ENCODE measurements at places on chromosomes 6 and 20. TPM values are rescaled to one million over a fixed set of nuclear protein-coding genes. Genes with fewer than 3 reads are reported as not detected.

The CTSA gene
- 489 TPM for polyA plus RNA-seq

The TRIM31 gene
- not detected for polyA plus RNA-seq

DNA sequence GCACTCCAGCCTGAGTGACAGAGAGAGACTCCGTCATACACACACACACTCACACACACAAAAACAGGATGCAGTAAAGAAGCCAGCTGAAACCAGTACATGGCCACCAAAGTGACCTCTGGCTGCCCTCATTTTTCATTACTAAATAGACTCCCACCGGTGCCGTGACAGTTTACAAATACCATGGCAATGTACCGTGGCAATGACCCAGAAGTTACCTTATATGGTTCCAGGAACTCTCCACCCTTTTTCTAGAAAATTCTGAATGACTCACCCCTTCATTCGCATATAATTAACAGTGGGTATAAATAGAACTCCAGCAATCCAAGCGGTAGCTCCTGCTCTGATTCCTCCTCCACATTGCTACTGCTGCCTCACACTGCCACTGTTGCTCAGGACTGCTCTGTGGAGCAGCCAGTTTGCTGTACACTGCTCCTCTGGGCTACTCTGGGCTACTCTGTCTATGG, 57.7 kb downstream of the SNX5 start:
- H3K27ac ChIP-seq = no peak overlapping the region
- H3K36me3 ChIP-seq = no peaks in the 10 kb centered on the region
- H3K27me3 ChIP-seq = no peaks in the 10 kb centered on the region
- H3K4me1 ChIP-seq = peaks cover 1% of the 10 kb centered on the region

- no peak for DNase-seq
- H3K4me3 ChIP-seq = no peak overlapping the region
- peaks cover 83% of the 10 kb centered on the region for H3K4me1 ChIP-seq
- no peak overlapping the region for H3K27ac ChIP-seq
- no peaks in the 10 kb centered on the region for H3K27me3 ChIP-seq
Observed at GRCh38 chr6:20408851-20409250, 7.2 kb downstream of the E2F3 start.

DNA sequence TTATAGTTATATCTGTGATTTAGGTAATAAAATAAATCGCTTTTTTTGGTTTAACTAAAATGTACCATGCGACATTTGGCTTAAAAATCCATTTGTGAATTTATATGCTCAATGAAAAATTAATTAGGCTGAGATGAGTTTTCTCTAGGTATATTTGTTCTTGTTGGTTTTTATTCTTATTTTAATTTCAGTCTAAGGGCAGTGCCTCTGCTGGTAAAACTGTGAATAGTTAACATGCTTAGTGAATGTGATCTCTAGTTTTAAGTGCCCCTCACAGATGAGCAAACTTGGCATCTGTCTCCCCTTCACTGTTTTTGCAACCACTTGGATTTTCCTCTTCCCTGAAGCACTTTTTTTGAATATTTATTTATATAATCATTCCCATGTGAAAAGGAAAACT, 822.7 kb downstream of the GRIK2 start:
- H3K4me3 ChIP-seq = no peak overlapping the region
- H3K36me3 ChIP-seq = no peaks in the 10 kb centered on the region
- no peaks in the 10 kb centered on the region for H3K27me3 ChIP-seq
- H3K27ac ChIP-seq = no peak overlapping the region
- no peak for DNase-seq

- H3K4me3 ChIP-seq = no peak overlapping the region
- no peaks in the 10 kb centered on the region for H3K36me3 ChIP-seq
- no peak for DNase-seq
Observed at GRCh38 chr20:50759678-50760077, 28.3 kb downstream of the PARD6B start.

- H3K27ac ChIP-seq = no peak overlapping the region
- no peaks in the 10 kb centered on the region for H3K4me1 ChIP-seq
- no peak for DNase-seq
- H3K4me3 ChIP-seq = no peak overlapping the region
- H3K27me3 ChIP-seq = no peaks in the 10 kb centered on the region
Observed at GRCh38 chr20:18662279-18663040, 74.6 kb downstream of the DTD1 start.

DNA sequence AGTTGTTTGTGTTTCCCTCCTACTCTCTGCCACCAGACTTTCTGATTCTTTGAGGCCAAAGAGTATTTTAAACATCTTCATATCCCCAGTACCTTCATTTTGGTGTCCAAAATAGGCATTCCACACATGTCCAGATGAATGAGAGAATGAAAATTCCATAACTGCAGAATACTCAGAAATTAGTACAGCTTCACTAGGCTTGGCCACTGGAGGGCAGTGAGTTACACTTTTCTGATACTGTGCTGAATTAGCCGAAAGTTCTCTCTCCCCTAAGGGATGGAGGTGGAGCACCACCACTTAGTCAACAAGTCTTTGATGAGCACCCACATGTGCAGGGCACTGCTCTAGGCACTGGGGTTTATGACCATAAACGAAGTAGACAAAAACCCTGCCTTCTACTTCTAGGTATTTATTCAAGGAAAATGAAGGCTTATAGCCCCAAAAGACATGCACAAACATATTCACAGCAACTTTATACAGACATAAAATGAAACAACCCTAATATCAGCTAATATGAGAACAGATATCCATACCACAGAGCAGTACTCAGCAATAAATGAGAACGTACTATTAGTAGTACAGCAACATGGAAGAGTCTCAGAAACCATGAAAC, 46.1 kb upstream of the TMEM217 start:
- peaks cover 11% of the 10 kb centered on the region for H3K36me3 ChIP-seq
- peaks cover 10% of the 10 kb centered on the region for H3K4me1 ChIP-seq
- H3K27me3 ChIP-seq = no peaks in the 10 kb centered on the region
- peak overlapping the region; percentile 32 for H3K27ac ChIP-seq
- DNase-seq = no peak

The CFAP206 gene
- not detected for polyA plus RNA-seq

- no peaks in the 10 kb centered on the region for H3K36me3 ChIP-seq
- no peak overlapping the region for H3K27ac ChIP-seq
- H3K27me3 ChIP-seq = peaks cover 11% of the 10 kb centered on the region
- no peak for DNase-seq
- no peak overlapping the region for H3K4me3 ChIP-seq
Observed at GRCh38 chr6:138569970-138570724, 70.9 kb upstream of the NHSL1 start.

The ADGRF1 gene
- polyA plus RNA-seq = 0.03 TPM

The DPPA5 gene
- polyA plus RNA-seq = not detected

DNA sequence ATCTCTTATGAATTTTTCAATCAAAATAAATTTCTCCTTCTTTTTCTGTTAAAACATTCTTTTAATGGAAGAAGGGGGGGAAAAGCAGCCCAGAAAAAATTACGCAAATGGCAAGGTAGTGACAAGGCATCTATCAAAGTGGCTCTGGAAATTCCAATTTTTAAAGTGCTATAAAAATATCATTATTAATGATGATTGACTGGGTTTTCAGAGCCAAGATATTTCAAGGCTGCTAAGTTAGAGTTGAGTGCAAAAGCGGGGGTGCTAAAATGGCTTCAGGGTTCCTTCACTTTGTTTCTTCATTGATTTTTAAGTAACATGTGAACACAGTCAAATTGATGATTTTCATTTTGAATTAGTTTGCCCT, 171.6 kb upstream of the CITED2 start:
- no peak overlapping the region for H3K27ac ChIP-seq
- DNase-seq = no peak
- no peaks in the 10 kb centered on the region for H3K27me3 ChIP-seq

GRCh38 chr6:149614337-149614736, 34.2 kb downstream of the KATNA1 start:
- H3K4me3 ChIP-seq = no peak overlapping the region
- no peaks in the 10 kb centered on the region for H3K27me3 ChIP-seq
- H3K4me1 ChIP-seq = no peaks in the 10 kb centered on the region

DNA sequence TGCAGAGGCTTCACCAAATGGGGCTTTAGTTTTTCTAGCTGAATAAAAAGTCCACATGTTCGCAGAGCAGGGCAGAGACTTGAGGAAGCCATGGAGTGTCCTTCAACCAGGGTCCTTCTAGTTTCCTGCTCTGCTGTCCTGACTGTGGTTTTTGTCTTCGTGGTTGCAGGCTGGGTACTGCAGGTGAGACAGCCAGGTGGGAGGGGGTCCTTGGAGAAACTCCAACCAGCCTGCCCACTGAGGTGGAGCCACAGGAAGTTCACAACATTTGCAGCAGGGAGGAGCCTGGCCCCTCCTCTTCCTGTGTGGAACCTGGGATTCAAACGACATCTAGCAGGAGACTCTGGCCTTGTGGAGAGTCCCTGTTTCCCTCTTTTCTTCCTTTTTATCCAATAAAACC, 68.8 kb upstream of the MYLIP start:
- DNase-seq = no peak
- H3K27ac ChIP-seq = no peak overlapping the region
- no peaks in the 10 kb centered on the region for H3K36me3 ChIP-seq
- no peaks in the 10 kb centered on the region for H3K4me1 ChIP-seq
- no peak overlapping the region for H3K4me3 ChIP-seq

- no peaks in the 10 kb centered on the region for H3K4me1 ChIP-seq
- no peak for DNase-seq
- H3K27ac ChIP-seq = no peak overlapping the region
- no peaks in the 10 kb centered on the region for H3K36me3 ChIP-seq
- no peaks in the 10 kb centered on the region for H3K27me3 ChIP-seq
Observed at GRCh38 chr6:170067181-170067641, 223.7 kb downstream of the DLL1 start.

GRCh38 chr20:57109571-57109953, 156.9 kb downstream of the BMP7 start:
- H3K27ac ChIP-seq = no peak overlapping the region
- no peak overlapping the region for H3K4me3 ChIP-seq
- no peaks in the 10 kb centered on the region for H3K4me1 ChIP-seq
- no peaks in the 10 kb centered on the region for H3K36me3 ChIP-seq
- no peak for DNase-seq

DNA sequence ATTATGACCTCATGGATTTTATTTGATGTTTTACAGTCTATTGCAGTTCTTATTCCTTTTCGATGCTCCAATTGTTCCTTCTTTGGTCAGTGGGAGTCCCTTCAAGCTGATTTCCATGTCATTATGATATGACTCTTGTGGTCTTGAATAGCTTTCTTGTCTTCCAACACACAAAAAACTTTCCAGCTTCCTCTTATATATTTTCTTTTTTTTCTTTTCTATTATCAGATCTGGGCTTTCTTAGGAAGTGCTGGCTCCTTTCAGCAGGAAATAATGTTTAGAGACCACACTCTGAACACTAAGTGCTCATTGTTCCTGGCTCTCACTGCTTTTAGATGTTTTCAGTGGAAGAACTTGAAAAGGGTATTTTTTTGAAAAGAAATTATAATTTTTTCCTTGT, 3.1 kb upstream of the SLC17A1 start:
- no peaks in the 10 kb centered on the region for H3K4me1 ChIP-seq
- no peaks in the 10 kb centered on the region for H3K36me3 ChIP-seq
- DNase-seq = no peak
- no peaks in the 10 kb centered on the region for H3K27me3 ChIP-seq
- no peak overlapping the region for H3K27ac ChIP-seq

- no peak within 1 kb of the TSS for H3K4me3 ChIP-seq
- H3K27me3 ChIP-seq = peaks cover 41% of the 10 kb centered on the region
- H3K4me1 ChIP-seq = no peaks in the 10 kb centered on the region
- no peaks in the 10 kb centered on the region for H3K36me3 ChIP-seq
- no peak for DNase-seq
Observed at GRCh38 chr6:151239603-151240035, at the start of gene AKAP12. AKAP12 (plus strand) TSS chr6:151239967; CDS start chr6:151240563, 596 bp downstream.

GRCh38 chr6:44806656-44807055, 419.1 kb downstream of the CDC5L start:
- H3K4me1 ChIP-seq = peaks cover 11% of the 10 kb centered on the region
- no peak overlapping the region for H3K27ac ChIP-seq
- no peaks in the 10 kb centered on the region for H3K36me3 ChIP-seq
- DNase-seq = no peak
- no peaks in the 10 kb centered on the region for H3K27me3 ChIP-seq

DNA sequence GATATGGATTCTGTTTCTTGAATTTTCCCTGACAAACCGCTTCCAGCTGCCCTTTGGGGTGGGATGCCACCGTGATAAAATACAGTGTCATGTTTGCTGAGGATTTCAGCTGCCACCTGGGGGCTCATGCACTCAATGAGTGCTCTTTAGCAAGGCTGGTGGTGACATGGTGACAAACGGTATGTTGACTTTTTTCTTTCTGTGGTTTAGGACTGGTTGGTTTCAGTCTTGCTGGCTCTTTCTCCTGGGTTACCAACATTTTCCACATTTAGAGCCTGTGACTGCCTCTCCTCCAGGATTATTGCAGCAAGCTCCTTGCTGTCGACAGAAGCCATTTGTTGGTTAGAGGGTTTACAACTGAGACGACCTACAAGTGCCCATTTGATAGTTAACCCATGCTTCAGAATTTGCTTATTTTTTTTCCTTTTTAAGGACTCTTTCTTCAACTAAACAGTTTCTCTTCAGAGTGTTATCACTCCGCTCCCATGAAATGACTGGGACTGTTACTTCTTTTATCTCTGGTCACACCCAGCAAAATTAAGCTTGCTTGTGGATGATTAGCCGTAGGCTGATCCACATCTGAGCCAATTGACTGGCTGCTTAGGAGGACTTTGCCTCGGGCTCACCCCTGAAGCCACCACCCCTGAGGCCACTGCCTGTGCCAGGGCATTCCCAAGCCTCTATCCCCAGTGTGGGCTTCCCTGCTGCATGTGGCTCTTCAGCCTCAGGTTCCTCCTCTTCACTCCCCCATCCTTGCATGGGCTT, 48.4 kb upstream of the CDYL start:
- H3K4me3 ChIP-seq = no peak overlapping the region
- H3K36me3 ChIP-seq = no peaks in the 10 kb centered on the region
- no peaks in the 10 kb centered on the region for H3K4me1 ChIP-seq
- no peak for DNase-seq
- no peak overlapping the region for H3K27ac ChIP-seq

DNA sequence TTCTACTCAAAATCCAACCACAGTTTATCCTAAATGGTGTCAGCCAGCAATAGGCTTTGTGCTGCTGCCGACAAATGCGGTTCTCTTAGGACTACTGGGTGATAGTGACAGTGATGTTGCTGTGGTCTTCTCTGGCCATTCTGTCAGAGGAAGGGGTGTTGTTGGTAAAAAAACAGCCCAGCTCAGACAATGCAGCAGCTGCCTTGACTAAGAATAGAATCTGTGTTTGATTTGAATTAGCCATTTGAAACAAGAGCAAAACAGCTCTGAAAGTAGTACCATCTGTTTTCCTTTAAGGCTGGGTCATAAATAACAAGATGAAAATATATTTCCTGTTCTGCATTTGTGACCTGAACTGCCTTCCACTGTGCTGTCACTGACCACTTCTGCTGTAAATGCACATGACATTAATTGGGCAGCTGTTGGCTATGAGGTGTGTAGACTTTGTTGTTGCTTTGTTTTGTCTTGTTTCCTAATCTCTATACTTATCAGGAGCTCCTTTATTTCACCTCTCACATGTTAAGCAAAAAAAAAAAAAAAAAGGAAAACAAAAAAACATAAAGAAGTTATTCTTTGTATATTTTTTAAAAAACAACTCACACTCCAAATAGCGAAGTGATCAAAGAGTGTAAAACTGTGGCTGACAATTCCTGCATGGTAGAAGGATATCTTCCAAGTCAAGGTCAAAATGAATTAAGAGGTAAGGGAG, 497.8 kb upstream of the ARID1B start:
- DNase-seq = no peak
- H3K27ac ChIP-seq = no peak overlapping the region
- H3K4me1 ChIP-seq = no peaks in the 10 kb centered on the region
- H3K27me3 ChIP-seq = no peaks in the 10 kb centered on the region

GRCh38 chr6:148440877-148441453, 98.3 kb downstream of the SASH1 start:
- no peak overlapping the region for H3K27ac ChIP-seq
- H3K36me3 ChIP-seq = no peaks in the 10 kb centered on the region
- H3K4me3 ChIP-seq = no peak overlapping the region
- H3K27me3 ChIP-seq = no peaks in the 10 kb centered on the region
- no peak for DNase-seq
